NCI-H2107 (cell line): ENCODE measurements at places on chromosomes 6 and 20.

DNA sequence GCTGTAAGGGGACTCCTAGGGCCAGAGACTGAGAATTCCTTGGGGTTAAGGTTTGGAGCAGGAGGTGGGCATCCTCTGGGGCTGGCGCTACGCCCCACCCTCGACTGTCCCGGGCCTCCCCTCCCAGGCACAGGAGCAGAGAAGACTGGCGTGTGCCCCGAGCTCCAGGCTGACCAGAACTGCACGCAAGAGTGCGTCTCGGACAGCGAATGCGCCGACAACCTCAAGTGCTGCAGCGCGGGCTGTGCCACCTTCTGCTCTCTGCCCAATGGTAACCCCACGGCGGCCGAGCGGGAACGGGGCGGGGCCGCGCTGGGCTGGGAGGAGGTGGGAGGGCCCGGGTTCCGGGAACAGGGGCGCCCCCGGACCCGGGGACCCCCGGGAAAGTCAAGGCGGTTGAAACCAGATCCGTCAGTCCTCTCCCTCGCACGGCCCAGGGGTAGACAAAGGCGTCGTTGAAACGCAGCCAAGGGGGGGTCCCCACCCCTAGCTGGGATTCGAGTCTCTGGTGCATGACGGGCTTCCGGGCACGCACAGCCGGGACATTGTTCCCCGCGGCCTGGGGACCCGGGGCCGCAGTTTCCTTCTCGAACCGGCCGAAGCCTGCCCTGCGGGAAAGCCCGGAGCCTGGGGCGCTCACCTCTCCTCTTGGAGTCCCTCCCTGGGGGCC, 844 bp downstream of the WFDC2 start:
- no peak for DNase-seq

GRCh38 chr6:19691465-19692167, 145.6 kb upstream of the ID4 start:
- no peak for DNase-seq

GRCh38 chr20:62784497-62784896, 11.8 kb upstream of the MRGBP start:
- DNase-seq: no peak

- DNase-seq: no peak
These were observed 520.8 kb downstream of the EPM2A start for GRCh38 chr6:145214570-145214969.

DNA sequence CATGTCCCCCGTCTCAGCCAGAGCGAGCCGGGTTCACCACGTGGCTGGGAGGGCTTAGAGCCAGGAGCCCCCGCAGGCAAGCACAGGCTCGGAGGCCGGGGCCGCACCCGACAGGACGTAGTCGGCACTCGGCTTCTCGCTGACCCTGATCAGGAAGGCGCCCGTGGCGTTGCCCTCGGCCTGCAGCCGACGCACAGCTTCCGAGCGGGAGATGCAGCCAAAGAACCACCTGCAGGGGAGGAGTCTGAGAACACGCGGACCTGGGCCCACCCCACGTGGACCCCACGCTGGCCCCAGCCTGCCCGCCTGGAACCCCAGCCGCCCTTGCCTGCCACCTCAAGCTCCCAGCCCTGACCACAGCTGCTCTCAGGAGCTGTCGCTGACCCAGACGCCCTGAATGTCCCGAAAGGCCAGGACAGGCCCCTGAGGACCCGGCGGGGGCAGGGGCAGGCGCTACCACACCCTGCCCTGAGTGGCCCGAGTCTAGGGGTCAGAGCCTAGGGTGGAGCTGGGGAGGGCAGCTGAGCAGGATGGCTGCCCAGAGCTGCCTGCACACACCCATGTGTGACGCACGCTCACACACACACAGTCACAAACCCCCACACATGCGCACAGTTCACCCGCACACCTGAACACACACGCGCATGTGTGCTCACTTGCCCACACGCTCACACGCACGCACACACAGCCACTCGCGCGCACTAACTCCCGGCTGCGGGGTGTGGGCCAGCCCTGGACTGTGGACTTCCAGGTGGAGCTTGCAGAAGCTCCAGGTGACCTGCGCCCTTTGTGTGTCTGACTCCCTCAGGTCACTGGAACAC, 2.1 kb downstream of the PTK6 start:
- DNase-seq: no peak

DNA sequence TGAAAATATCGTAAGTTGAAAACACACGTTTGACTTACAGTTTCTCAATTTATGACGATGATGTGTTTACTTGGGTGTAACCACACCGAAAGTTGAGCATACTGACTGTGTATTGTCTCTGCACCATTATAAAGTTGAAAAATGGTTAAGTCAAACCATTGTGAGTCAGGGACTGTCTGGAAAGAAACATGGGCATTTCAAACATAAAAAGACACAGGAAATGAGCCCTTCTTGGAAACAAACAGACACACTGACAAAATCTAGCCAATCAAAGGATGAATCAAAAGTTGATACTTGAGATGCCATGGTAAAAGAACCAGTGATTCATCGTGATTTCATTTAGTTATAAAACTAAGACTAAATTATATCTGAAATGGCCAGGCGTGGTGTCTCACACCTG, 5.3 kb downstream of the POPDC3 start:
- DNase-seq: no peak

DNA sequence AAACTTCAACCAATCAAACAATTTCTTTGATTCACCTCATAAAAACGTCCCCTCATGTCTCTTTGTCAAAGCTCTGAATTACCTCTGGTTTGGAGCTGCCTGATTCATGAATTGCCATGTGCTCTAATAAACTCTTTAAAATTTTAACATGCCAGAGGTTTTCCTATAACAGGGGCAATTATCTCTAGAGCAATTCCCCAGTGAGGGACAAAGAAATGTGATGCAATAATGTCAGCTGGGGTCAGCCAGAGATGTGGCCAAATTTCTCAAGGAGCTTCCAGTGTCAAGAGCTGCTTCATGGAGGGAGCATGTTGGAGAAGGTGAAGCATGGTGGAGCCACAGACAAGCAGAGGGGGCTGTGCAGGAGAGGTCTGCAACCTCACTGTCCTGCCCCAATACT, 38.7 kb upstream of the RFPL4B start:
- no peak for DNase-seq

- DNase-seq: no peak
These were observed 76.9 kb downstream of the FAM50B start for GRCh38 chr6:3926150-3926482.

- DNase-seq: no peak
These were observed 128.8 kb downstream of the LCA5 start for GRCh38 chr6:79408256-79408974.

DNA sequence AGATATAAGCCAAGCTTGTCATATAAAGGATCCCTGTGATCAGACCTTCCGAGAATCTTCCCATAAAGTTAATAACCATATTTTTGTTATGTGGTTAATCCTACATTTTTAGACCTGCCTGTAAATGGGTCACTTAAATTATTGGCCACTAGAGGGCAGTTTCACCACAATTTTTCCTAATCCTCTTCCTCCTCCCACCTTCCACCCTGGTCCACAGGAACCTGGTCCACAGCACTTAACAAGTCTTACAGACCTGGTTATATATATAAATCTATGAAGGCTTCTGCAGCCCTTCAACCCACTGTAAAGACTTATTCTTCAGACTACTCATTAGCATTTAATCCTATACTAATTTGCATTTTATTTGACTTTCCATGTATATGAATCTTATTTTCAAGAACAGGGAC, 28.3 kb downstream of the MRS2 start:
- DNase-seq: no peak

DNA sequence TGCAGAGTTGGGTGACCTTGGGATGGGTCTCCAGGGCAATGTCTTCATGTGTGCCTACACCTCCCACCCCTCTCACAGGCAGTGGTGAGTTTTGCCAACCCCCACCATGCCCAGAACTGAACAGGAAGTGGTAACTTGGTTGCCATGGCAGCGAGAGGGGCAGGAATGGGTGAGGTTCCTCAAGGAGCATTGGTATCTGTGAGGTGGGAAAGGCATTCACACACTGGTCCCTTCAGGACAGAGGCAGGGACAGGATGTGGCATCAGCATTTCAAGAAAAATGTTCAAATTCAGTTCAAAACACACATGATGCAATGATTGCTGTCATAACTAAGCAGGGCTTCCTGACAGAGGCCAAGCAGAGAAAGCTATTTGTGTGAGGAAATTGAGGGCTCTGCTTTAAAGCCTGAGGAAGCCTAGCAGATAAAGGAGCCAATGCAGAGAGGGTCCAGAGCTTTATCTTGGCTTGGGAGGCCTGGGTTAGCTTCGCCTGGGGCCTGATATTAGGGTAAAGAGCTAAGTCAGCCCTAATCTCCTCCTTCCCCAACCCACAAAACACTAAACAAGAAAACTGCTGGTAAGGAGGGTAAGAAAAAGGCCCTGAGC, 551 bp downstream of the TREML2 start:
- no peak for DNase-seq

DNA sequence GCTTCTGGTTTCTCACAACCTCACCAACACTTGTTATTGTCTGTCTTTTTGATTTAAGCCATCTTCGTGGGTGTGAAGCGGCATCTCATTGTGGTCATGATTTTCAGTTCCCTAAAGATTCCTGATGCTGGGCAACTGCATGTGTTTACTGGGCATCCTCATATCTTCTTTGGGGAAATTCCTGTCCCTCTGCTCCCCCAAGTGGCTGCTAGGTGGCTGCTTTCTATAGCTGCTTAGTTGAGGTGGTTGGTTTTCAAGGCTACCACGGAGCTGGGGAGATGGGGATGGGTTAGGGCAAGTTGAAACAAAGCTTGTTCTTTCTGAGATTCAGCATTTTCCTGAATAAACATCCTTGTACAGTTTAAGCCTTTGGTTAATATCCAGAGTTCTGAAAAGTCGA, 403.9 kb upstream of the SULF2 start:
- no peak for DNase-seq

DNA sequence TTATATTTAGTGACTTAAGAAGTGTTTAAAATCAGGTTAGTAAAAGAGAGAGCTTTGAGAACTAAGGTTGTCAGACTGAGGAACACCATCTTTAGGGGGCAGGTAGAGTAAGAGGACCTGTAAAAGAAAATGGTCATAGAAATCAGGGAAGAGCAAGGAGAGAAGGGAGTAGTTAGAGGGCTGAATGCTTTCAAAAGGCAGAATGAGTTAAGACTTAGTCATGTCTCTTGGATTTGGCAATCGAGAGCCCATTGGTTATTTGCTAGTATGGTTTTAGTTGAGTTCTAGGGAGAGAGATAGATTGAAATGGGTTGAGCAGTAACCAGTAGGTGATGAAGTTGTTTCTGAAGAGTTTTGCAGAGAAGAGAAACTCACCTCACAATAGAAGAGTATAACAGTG, 51.1 kb downstream of the RALGAPB start:
- DNase-seq: no peak

GRCh38 chr20:43824309-43825050, 90.2 kb upstream of the TOX2 start:
- no peak for DNase-seq

DNA sequence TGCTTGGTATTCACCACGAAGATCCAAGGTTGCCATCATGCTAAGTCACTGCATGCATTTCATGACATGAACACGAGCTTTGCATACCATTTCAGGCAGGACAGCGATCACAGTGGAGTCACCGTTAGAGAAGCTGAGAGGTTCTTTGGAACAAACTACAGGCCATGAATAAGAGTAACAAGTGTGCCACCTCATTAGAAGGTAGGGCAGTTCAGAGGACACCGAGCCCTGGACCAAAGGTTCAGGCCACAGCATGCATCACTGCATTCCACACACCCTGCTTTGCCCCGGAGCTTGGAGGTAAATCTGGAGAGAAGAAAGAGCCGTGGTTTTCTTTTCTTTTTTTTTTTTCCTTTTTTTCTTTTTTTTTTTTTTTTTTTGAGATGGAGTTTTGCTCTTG, 66.9 kb upstream of the CDH4 start:
- DNase-seq: no peak

GRCh38 chr6:157755032-157755745, 67.9 kb upstream of the SNX9 start:
- DNase-seq: no peak

DNA sequence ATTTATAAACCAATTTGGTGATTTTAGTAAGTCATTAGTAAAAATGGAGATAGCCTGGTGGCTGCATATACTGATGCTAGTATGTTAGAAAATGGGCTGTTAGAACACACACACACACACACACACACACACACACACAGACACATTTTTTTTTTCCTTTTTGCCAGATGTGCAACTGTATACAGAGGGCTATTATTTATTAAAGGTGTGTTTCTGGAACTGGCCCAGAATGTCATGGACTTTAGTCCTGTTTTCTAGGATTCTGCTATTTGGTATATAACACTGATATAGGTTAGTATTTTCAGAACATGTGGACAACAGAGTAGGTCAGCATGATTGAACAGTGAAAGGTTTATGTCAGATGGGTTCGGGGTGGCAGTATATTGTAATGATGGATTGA, 12.4 kb downstream of the MYO6 start:
- DNase-seq: no peak

DNA sequence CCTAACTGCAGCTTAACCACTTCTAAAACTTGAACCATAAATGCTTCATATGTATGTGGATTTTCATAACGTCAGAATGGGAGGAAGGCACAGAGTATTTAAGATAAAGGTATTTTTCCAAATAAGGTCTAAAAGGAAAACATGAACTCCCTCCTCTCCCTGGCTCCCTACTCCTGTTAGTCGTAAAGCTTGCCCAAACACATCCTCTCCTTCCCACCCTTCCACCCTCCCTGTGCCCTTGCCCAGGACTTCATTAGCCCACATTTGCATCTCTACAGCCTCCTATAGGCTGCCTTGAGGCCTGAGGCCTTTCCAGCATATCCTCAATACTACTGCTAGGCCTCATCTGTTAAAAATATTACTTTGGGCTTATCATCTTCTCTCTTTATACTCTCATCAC, 17.1 kb upstream of the SMIM13 start:
- DNase-seq: no peak

DNA sequence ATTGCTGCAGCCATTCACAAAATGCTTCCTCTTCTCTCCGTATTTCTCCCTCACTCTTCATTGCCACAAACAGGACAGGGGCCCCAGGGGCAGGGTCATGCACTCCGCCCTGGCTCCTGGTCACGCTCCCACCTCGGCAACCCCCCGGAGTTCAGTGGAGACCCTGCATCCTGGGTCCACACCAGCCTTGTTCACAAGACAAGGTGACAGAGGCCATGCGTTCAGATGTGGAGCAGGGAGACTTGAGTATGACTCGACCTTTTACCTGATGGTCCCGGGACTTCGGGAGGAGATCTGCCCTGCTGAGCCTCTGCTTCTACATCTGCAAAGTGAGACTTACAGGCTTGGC, 49.4 kb downstream of the ANKRD60 start:
- no peak for DNase-seq

- DNase-seq: no peak
These were observed 40.3 kb upstream of the BLCAP start for GRCh38 chr20:37567671-37568588.

DNA sequence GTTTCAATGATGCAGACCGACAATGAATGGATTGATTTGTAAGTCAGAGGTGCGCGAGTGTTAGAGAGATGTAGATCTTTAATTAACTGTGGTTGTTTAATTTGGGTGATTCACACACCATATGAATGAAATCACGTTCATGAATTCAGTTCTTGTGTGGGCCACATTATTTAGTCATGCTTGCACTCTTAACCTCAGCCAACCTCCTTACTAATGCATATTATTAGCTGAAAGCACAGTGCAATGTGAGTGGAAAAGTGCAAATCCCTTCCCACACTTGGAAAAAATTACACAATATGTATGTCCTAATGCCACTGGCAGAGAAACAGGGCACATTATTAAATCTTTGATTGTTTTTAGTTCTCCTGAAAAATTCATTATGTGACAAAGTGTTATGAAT, 512.5 kb downstream of the BCKDHB start:
- no peak for DNase-seq

GRCh38 chr6:127921982-127922381, 21.1 kb upstream of the THEMIS start:
- DNase-seq: no peak
